ENCODE measurements at places on chromosomes 16 and 17. TPM values are rescaled to one million over a fixed set of nuclear protein-coding genes. Genes with fewer than 3 reads are reported as not detected.
A peak's percentile ranks its signal among the peaks of the same experiment; 100 is the strongest.

Gene NPIPB6
- total RNA-seq, result 12.7 TPM

Gene TRIM16
- 44.2 TPM for total RNA-seq

- no peaks in the 10 kb centered on the region for H3K4me1 ChIP-seq
- peaks cover 15% of the 10 kb centered on the region for H3K36me3 ChIP-seq
- H3K4me3 ChIP-seq, result no peak overlapping the region
- no peak overlapping the region for H3K27ac ChIP-seq
- DNase-seq, result no peak
Measured at GRCh38 chr17:47918006-47918405, 22.0 kb downstream of the SP2 start.

DNA sequence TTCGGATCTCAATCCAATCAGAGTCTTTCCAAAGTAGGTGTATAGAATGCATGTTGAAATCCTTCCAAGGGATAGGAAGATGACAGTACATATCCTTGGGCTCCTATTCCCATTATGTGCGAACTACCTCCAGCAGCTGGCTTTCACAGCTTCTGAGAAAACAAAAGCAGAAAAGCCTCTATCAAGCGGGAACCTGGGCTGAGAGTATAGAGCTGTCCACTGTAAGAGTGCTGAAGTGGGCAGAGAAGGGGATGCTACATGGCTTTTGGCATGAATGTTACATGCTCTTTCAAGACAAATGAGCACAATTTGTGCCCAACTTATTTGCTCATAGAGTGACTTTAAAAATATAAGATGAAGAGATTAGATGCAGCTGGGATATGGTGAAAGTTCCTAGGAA, 993.5 kb downstream of the CDH8 start:
- no peak overlapping the region for H3K4me3 ChIP-seq
- H3K27me3 ChIP-seq, result no peaks in the 10 kb centered on the region
- DNase-seq, result no peak
- H3K36me3 ChIP-seq, result no peaks in the 10 kb centered on the region
- H3K4me1 ChIP-seq, result no peaks in the 10 kb centered on the region
- no peak overlapping the region for H3K27ac ChIP-seq

DNA sequence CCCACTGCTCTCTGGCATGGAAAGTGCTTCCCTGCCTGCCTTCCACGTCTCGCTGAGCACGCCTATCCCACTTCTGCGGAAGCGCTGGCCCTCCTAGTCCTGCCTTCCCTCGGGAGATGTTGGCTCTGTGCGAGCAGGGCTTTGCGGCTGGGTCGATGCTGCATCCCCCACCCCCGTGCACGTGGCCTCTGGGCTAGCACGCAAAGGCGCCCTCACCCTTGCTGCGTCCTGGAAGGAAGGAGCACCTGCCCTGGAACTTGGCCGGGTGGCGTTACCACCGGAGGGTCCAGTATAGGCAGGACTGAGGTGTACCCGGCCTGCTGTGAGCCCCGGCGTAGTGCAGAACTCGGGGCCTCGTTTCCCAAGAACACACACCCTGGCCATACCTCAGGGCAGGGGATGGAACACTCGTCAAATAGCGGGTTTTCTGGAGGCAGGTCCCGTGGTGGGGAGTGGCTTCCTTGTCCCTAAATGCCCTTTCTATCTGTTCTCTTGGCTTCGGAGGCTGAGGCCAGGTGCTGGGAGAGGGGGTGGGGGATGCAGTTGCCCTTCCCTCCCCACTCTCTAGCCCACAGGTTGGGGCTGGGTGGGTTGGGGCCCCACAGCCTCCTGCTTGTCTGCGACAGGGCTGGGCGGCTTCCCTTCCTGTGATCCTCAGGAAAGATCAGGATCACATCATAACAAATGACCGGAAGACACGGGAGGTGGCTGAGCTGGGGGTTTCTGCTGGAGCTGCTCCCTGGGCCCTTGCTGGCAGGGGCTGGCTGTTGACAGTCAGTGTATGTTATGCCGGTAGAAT, 17.4 kb downstream of the BAIAP2 start:
- H3K4me1 ChIP-seq, result peaks cover 46% of the 10 kb centered on the region
- H3K4me3 ChIP-seq, result no peak overlapping the region
- H3K27me3 ChIP-seq, result no peaks in the 10 kb centered on the region

DNA sequence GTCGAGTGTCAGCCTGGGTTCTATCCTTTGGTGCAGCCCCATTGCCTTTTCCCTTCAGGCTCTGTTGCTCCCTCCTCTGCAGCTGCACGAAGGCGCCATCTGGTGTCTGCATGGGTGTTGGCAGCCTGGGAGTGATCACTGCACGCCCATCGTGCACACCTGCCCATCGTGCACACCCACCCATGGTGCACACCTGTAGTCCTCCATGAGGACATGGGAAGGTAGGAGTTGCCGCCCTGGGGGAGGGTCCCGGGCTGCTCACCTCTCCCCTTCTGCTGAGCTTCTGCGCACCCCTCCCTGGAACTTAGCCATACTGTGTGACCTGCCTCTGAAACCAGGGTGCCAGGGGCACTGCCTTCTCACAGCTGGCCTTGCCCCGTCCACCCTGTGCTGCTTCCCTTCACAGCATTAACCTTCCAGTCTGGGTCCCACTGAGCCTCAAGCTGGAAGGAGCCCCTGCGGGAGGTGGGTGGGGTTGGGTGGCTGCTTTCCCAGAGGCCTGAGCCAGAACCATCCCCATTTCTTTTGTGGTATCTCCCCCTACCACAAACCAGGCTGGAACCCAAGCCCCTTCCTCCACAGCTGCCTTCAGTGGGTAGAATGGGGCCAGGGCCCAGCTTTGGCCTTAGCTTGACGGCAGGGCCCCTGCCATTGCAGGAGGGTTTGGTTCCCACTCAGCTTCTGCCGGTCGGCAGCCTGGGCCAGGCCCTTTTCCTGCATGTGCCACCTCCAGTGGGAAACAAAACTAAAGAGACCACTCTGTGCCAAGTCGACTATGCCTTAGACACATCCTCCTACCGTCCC, 2.9 kb downstream of the CTRL start:
- H3K27ac ChIP-seq, result no peak overlapping the region
- no peaks in the 10 kb centered on the region for H3K4me1 ChIP-seq
- peak; percentile 75 for DNase-seq
- H3K4me3 ChIP-seq, result no peak overlapping the region
- H3K27me3 ChIP-seq, result no peaks in the 10 kb centered on the region
